ENCODE measurements at places on chromosomes 5 and 9.

DNA sequence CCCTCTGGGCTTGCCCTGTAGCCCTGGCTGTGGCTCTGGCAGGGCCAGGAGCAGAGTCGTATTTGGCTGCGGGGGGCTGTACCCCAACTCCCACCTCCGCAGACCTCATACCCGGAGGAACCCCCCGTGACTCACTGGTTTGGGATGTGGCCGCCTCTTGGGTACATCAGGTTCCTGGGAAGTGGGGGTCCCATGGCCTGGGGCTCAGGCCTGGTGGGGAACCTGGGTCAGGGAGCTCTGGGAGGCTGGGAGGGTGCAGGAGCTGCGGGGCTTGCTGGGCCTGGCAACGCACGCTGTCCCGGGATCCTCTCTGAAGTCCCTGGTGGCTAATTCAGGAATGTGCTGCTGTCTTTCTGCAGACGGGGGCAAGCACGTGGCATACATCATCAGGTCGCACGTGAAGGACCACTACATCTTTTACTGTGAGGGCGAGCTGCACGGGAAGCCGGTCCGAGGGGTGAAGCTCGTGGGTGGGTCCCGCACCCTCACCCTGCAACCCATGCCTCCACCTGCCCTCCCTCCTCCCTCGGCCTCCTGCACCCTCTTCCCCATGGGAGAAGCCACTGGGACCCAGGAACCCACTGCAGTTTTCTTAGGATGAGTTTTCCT lies 2.4 kb downstream of the LCN1 start:
- no peak for DNase-seq

- DNase-seq, result no peak
These were observed 30.7 kb downstream of the HRH2 start for GRCh38 chr5:175688352-175689146.

- no peak for DNase-seq
These were observed 375.3 kb upstream of the PRR16 start for GRCh38 chr5:120088836-120089235.

DNA sequence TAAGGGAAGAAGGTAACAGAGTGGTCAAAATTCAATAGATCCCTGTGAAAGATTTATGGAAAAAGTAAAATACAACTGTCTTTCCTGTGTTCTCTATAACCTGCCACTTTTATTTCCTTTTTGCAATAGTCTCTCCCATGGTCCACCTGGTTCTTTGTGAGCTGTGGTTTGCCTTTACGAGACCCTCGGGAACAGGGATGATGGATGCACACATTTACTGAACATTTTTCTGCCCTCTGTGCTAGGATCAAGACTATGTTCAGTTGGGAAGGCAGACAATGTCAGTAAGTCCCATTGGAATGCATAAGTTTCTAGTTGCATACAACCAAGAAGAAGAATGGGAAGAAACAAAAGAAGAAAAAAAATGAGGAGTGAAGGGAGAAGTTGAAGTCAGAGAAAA lies 281.2 kb downstream of the TRPM3 start:
- DNase-seq, result no peak

GRCh38 chr9:5578018-5578697 lies 50.7 kb upstream of the RIC1 start:
- DNase-seq, result no peak

GRCh38 chr5:33761139-33761538 lies 130.7 kb downstream of the ADAMTS12 start:
- DNase-seq, result no peak

- no peak for DNase-seq
These were observed 2.3 kb downstream of the F2RL1 start for GRCh38 chr5:76821136-76821535.

DNA sequence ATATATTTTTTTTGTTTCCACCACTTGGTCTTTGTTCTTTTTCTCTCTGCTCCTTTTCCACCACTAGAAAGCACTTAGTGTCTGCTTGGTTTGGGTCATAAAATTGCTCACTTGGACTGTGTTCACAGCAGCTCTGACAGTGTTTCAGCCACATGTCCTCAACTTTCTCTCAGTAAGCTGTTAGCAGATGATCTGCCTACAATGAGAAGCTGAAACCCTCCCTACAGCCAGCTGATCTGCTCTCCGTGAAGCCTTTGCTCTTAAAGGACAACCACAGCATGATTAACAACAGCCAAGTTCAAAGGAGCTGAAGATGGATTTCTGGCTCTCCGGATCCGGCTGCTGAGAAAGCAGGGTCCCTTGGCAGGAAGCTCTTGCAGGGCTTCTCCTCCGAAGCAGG lies 31.6 kb downstream of the PRLR start:
- DNase-seq, result no peak

DNA sequence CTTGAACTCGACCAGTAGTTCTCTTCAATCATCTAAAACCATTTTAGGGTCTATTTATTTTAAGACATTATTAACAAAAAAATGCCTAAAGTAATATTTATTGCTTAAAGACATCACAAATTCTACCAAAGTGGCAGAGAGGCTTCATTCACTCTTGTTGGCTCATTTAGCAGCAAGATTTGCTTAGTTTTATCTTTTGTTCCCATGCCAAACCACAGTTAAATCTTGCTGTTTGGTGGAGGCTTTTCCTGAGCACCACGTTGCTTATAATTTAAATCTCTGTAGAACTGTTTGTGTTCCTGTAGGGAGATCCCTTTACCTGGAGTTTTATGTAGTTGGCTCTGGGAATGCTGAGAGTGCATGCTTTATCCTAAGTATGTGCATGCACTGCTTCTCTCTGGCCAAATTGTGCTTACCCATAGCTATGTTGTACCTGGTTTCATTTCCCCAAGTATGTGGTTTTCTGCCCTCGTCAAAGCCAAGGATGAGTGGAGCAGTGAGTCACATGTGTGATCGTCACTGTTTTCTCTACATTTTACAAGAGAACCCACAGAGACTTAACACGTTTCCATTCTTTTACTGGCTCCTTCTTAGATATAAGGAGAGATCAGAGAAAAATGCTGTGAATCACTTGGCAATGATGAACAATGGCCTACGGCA lies 42.1 kb upstream of the MAST4 start:
- DNase-seq, result no peak

GRCh38 chr5:74056789-74057164 lies 430.8 kb downstream of the ARHGEF28 start:
- DNase-seq, result no peak

DNA sequence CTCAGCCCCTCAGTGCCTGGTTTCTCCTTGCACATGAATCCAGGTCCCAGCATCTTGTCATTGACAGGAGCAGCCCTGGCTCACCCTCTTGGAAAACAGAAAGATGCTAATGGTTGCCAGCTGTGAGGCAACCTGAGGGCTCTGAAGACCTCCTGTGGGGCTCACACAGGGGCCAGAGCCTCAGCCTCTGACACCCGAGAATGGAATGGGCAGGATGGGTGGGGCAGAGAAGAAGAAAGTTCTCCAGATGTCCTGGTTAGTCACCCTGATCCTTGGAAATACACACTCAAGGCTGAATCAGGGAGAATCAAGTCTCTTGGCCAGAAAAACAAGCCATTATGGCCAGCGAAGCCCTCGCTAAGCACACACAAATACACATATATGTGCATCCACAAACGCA lies 32.3 kb upstream of the SPATA31E1 start:
- no peak for DNase-seq

DNA sequence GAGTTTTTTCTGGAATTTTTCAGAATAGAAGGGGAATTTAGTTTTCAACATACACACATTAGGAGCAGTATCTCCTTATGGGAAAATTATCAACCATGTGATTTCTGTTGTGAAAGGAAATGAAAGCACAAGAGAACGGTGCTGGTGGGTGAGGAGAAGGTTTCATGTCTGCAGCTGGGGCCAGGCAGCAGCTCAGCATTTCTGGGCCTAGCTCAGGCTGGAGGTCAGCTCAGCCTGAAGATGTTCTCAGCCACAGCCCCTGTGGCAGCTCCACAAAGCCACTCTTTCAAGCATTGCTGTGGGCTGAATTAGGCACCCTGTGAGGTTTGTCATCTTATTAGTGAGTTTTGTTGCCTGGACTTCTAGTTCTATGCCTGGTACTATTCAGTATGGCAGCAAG lies 90.3 kb downstream of the DIRAS2 start:
- DNase-seq, result no peak

GRCh38 chr5:83059341-83059740 lies 17.9 kb downstream of the TMEM167A start:
- no peak for DNase-seq

DNA sequence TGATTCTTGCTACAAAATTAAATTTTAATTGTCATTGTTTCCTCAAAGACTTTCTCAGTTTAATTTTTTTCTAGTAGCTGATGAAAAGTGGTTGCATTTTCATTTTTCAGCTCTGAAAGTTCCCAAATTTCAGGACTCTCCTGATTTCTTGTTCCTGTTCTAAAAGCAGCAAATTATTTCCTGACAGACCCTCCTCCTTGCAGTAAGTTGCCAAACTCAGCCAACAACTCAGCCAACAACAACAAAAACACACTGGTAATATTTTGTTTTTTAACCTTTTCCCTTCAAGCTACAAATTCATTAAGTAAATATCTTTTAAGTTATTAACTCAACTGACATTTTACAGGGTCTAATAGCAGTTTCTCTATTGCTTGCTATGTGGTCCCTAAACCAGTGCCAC lies 487.8 kb upstream of the NUDT12 start:
- no peak for DNase-seq

GRCh38 chr5:149012350-149012749 lies 50.5 kb downstream of the SH3TC2 start:
- DNase-seq, result no peak

DNA sequence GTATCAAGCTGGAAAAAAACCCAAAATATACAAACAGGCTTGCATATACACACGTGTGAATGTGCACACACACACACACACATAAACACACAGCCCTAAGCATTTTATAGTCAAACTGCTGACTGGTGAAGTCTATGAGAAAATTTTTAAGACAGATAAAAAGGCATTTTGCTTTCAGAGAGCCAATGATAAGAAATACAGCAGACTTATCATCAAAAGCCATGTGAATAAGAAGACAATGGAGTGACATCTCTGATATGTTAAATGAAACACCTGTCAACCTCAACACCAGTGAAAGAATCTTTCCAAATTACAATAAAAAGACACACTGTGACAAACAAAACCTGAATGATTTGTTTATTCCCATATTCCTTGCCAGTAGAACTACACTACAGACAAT lies 233.3 kb downstream of the CDH9 start:
- no peak for DNase-seq

GRCh38 chr9:123960965-123961364 lies 31.0 kb upstream of the DENND1A start:
- no peak for DNase-seq

GRCh38 chr9:120393386-120394057 lies 186.4 kb downstream of the CDK5RAP2 start:
- DNase-seq, result no peak

DNA sequence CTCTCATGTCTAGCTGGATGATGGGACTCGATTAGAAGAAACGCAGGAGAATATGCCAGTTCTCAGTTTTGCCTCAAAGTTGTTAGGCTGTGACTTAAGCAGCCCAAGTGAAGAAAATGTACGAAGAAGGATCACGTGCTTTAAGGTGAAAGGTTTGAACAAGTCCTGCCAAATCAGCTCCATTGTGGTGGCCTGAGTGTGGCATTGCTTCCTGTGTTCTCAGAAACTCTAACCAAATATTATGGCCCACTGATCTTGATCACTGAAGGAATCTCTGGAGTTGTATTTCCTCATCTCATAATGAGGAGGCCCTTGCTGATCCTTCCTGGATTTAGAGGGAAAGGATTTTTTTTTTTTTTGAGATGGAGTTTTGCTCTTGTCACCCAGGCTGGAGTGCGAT lies 44.0 kb downstream of the OTULIN start:
- DNase-seq, result no peak

DNA sequence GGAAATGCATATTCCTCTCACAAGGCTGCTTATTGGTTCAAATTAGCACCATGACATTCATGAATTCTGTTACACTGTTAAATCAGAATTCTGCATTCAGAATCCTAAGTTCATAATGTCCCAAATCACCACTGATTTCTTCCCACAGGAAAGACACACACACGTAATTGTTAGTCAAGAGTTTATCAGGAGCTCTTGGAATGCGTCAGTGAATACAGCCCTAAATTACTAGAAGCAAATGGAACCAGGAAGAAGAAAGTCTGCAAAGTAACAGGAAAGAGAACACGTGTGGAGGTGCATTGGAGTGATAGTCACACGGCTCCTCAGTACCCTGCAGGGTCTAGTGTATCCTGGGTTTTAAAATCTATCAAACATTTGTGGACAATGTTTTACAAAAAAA lies 110.2 kb downstream of the ANXA2R start:
- DNase-seq, result no peak

GRCh38 chr5:14223372-14223771 lies 80.2 kb downstream of the TRIO start:
- no peak for DNase-seq

GRCh38 chr5:132489051-132489770 lies 1.4 kb downstream of the IRF1 start:
- no peak for DNase-seq

GRCh38 chr9:14438232-14439021 lies 124.5 kb upstream of the NFIB start:
- no peak for DNase-seq

GRCh38 chr9:38305582-38305981 lies 86.9 kb upstream of the ALDH1B1 start:
- DNase-seq, result no peak

DNA sequence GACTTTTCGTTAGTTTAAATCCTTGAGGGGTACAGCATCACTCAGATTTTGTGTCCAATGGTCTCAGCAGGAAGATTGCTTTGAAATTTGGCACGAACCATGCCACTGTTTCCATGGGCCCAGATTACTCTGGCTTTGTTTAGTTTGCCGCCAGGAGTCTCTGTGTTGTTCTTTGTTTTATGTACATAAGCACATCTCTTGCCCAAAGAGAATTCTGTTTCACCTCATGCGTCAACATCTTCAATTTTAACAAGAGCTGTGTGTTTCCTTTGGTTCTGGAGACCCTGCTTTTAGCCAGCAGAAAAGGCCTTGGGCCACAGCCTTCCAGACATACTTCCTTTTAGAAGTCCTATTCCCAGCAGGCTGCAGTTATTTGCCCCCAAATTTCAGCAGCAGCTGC lies 62.4 kb downstream of the TNPO1 start:
- no peak for DNase-seq

- no peak for DNase-seq
These were observed 483 bp upstream of the EIF4EBP3 start for GRCh38 chr5:140546851-140547507.

- no peak for DNase-seq
These were observed 388.7 kb downstream of the CETN3 start for GRCh38 chr5:90020575-90021538.

DNA sequence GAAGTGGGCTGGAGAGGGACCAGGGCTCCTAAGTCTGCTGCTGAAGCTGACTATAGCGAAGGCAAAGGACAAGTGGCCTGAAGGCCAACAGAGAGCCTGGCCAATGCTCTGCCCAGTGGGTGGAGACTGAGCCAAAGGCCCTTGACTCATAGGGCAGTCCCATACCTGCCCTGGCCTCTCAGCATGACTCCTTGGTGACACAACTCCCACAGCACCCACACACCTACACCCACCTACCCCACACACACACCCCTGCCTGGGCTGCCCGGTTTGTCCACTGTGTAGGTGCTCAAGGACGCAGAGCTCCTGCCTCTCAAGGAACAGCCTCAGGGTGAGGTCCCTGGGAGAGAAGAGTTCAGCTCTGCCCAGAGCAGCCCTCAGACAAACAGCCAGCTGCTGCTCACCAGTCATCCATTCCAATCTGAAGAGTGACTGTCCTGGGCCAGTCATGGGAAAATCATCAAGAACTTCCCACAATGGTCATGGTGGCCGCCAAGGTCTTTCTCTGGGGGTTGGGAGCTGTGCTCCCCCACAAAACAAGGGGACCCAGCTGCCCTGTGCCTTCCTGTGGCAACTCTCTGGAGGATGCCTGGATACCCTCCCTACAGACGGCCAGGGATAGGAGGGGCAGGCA lies 5.0 kb downstream of the TNIP1 start:
- DNase-seq, result no peak

GRCh38 chr5:118646917-118647316 lies 341.4 kb downstream of the DTWD2 start:
- no peak for DNase-seq
